ENCODE measurements at places on chromosomes 11 and 22.
A peak's percentile ranks its signal among the peaks of the same experiment; 100 is the strongest.

DNA sequence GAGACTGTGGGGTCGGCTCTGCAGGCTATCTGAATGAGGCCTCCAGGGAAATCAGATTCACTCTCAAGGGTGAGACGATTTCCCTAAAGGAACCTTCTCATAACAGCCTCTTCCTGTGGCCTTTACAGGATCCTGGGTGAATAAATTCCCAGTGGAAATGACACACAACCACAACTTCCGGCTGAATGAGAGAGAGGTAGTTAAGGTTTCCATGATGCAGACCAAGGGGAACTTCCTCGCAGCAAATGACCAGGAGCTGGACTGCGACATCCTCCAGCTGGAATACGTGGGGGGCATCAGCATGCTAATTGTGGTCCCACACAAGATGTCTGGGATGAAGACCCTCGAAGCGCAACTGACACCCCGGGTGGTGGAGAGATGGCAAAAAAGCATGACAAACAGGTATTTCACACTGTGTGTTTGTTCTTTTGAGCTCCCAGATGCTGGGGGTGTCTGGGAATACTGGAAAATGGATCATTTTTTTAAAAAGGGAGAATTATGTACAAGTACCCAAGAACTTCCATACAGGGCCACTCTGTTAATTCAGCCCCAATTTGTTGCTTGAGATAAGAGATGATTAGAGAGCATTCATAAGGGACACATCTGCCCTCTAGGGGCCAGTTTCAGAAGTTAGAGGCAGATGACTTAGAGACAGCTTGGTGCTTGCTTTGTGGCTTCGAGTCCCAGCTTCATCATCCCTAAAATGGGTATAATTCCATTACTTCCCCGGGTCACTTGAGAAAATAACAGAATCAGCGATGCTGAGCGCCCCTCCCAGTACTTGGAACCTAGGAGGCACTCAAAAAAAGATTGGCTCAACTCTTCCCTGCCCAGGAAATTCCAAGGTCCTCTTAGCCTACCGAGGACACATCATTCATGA, 10.2 kb downstream of the SERPIND1 start:
- peak; percentile 48 for DNase-seq

DNA sequence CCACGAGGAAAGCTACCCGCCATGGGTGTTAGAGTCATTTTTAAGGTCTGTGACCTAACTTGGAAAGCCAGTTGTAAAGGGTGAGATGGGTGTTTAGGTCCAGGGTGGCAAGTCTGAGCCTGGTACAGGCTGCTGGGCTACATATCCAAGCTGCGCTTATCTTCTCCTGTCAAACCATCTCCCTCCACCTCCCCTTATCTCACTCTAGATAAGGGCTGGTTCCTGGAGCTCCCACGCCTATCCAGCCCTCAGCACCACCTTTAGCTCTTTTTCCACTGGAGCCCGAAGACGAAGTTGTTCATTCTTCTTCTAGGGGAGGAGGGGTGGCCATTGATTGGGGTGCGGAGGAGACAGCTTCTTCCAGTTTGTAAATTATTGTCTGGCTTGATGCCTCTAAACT, 48.5 kb downstream of the MICAL2 start:
- no peak for DNase-seq

DNA sequence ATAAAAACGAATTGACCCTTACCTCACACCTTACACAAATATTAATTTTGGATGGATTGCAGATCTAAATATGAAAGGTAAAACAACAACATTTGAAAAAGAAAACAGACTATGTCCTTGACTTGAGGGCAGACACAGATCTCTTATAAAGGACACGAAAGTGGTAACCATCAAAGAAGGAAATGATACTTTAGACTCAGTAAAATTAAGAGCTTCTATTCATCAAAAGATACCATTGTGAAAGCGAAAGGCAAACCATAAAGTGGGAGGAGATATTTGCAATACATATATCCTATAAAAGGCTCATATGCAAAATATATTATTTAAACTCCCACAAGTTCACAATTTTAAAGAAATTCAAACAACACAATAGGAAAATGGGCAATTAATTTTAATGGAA, 5.0 kb downstream of the HEPACAM start:
- DNase-seq, result no peak

- DNase-seq, result no peak
Measured at GRCh38 chr22:34992672-34993071, 73.3 kb upstream of the ISX start.

- no peak for DNase-seq
Measured at GRCh38 chr11:659532-660085, 22.5 kb downstream of the DRD4 start.

DNA sequence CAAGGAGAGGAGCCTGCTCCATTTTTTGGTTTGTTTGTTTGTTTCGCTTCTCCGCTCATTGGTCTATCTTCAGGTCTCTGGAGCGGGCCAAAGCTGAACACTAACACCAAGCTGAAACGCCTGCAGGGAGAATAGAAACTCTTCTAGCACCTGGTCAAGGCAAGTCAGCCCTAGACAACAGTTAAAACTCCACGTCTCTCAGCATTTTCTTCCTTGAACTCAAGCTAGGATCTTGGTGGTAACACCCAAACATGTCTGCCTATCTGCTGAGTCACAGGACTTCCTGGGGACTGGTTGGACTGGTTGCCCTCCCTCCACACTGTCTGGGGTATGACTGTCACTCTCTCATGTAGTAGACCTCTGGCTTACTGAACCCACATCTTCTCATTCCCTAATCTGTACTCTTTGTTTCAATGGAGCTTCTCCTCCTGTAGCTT, 23.9 kb upstream of the RBFOX2 start:
- no peak for DNase-seq

DNA sequence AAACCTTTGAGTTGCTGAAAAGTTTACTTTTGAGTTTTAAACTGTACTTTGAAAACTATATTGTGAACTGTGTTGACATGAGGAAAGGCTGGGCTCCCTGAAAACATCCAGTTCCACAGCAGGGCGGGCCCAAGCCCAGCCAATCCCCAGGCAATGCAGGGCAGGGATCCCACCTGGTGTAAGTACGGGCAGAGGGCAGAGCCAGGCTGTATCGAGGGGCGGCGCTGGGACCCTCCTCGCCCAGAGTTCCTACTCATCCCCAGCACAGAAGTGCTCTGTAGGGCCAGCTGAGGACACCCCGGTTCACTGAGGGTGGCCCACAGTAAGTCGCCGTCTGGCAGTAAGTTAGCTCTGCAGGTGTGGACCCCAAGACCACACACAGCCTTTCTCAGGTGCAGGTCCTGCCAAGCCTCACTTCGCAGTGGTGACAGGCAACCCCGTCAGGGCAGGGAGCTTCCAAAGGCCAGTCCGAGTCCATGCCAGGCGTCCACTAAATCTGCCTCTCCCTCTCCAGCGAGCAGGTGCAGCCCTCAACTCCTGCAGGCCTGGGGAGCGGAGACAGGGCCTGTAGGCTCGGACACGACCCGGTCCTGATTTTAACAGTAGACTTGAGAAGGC, 6.3 kb downstream of the RASSF7 start:
- no peak for DNase-seq

DNA sequence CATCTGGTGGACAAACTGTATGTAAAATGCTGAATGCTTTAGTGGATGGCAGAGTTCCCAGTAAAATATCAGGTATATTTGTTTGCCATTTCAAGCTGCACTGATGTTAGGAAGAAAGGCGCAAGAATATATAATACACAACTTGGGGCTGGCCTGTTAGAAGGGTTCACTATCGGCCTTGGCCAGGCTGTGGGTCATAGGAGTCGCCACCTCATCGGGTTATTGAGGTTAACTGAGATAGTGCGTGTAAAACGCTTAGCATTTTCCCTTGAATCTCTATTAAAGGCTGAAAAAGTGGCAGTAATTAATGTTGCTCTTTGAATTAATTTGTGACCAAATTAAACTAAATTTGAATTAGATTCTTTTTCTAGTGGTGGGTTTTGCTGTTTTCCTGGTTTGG, 5.1 kb downstream of the FAM118A start:
- no peak for DNase-seq

DNA sequence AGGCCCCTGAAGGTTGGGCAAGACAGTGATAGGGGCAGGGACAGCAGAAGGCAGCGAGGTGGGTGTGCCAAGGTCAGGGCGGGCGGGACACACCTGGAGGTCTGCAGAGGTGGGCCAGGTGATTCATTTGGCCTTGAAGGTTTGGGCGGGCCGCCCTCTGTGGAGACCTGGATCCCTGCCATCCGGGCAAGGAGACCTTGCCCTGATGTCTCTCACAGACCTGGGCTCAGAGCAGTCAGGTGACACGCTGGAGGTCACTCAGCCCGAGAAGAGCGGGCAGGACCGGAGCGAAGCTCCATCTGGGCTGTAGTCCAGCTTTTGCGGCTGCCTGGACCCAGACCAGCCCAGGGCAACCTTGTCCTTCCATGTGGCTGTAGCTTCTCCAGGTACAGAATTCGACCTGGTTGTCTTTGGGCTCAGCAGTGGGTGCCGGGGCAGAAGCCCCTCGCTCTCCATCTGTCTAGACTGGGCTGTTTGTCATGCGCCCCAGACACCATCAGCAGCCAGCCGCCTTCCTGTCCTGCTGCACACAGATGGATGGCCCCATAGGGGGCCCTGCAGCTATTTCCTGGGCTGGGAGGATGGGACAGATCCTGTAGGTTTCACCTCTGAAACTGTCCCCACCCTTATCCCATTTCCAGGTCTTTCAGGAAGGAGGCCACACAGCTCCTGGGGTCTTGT, 3.1 kb downstream of the MRGPRG start:
- no peak for DNase-seq

DNA sequence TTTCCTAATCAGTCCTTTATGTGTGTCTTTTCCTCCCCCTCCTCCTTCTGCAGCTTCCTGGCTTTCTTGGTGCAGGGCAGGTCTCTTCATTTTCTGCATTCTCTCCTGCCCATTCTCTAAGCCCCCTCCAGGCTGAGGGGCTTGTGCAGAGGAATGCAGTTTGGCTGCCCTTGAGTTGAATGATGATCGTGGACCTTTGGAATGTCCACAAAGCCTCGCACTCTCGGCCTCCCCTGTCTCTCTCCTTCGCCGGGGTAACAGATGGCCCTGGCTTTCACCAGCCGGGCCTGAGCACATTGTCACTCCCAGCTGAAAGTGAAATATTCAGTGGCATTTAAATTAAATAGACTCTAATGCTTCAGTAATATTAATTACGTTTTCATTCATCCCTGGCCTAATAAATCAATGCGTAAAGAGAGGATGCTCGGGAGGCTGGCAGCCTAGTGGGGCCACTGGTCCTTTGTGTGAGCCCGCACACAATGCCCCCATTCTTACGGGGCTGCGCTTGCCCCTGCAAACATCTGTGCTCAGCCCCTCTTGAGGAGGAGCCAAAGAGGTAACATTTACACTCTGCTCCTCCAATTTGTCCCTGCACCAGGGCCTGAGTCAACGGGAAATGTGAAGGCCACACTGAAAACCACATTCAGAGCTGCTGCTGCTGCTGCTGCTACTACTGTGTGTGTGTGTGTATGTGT, 64.9 kb upstream of the PAX6 start:
- DNase-seq, result no peak

- no peak for DNase-seq
Measured at GRCh38 chr11:31922450-31922849, 111.3 kb upstream of the PAX6 start.

- DNase-seq, result no peak
Measured at GRCh38 chr11:41522899-41523672, 63.6 kb upstream of the LRRC4C start.

GRCh38 chr11:69640995-69641581, at the start of gene CCND1:
TSS of gene CCND1 (plus strand) at chr11:69641156. CDS start at chr11:69641314, 158 bp downstream.
- DNase-seq, result peak; percentile 30

DNA sequence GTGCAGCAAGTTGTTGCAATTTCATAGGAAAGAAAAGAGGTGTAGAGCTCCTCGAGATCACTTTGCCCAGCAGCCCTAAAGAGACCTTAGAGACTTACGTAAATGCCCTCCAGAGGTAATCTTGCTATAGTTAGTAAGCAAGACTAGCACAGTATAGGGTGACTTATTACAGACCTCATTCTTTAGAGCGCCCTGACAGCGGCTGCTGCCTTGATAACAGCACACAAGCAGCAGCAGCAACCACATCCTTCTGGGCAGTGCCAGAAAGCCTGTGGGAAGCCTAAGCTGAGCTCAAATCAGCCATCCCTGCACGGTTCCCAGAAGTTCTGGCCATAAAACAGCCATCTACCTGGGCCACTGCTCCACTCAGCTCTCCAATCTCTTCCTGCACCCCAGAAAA, 22.6 kb upstream of the OR56B1 start:
- no peak for DNase-seq

GRCh38 chr11:117299351-117300282, 8.5 kb downstream of the BACE1-AS start:
- DNase-seq, result no peak

DNA sequence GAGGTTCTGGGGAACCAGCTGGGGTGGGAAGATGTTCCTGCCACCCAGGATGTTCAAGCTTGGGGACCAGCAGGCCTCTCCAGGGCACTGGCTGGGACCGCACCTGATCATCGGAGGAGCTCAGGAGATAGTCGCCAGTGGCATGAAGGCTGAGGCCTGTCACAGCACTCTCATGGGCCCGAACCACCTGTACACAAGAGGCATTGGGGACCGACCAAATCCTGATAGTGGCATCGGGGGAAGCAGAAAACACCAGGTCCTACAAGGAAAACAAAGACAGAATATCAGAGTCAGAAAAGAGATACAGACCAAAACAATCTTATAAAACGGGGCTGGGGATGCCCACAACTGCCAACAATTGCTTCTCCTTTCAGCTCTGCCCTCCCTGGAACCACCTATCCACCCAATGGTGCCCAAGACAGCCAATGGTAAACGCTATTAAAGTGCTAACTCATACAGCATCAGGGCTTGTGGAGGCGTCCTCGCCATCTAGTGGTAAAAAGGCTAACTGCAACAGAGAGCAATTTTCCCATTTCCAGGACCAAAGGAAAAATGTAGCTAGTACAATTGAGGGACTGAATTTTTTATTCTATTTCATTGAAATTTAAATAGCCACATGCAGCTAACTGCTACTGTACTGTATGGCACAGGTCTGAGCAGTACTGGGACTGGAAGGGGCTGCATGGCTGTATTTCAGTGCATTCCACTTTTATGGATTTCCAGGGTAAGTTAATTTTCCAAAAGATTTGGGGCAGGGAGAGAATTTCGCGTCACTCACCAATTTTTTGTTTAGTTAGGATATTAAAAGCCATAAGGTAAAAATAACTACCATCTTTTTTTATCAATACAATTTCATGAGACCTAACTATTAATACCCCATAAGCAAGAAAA, 7.1 kb downstream of the PRPF19 start:
- peak; percentile 42 for DNase-seq

- no peak for DNase-seq
Measured at GRCh38 chr11:132540581-132540980, 991.7 kb downstream of the OPCML start.

DNA sequence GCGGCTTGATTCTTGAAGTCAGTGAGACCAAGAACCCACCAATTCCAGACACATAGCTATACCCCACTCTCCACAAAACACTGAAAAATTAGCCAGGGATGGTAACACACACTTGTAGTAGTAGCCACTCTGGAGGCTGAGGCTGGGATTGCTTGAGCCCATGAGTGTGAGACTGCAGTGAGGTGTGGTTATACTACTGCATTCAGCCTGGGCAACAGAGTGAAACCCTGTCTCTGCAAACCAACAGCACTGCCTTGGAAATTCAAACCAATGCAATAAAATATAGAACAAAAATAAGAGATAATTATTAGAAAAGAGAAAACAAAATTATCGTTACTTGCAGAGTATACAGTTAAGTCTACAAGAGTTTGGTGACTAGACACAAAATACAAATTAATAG, 20.2 kb upstream of the PRDM10 start:
- no peak for DNase-seq

Data from CD4-positive, alpha-beta T cell treated with Interleukin-6 at 100 ng/mL for 8 hours (primary cell).